Stimulated activated naive CD4-positive, alpha-beta T cell treated with Interleukin-2 at 50 U/mL for 16 hours (primary cell): ENCODE measurements at places on chromosomes 16 and 17.

DNA sequence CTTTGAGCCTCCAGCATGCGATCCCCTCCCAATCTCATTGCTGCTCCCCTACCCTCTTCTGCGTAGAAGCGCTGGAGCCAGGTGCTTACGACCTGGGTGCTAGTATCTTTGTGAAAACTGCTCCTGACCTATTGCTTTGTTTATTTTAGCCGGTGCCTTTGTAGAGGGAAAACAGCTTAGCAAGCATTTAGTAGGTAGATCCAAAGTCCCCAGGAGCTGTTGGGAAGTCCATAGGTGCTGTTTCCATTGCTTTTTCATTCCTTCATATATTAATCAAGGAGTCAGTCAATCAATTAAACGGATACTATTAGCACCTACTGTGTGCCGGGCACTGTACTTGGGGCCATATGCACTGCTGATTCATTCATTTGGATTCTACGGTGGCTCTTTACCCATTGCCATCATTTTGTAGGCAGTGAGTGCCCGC lies 497.6 kb downstream of the WWOX start:
- DNase-seq: no peak

DNA sequence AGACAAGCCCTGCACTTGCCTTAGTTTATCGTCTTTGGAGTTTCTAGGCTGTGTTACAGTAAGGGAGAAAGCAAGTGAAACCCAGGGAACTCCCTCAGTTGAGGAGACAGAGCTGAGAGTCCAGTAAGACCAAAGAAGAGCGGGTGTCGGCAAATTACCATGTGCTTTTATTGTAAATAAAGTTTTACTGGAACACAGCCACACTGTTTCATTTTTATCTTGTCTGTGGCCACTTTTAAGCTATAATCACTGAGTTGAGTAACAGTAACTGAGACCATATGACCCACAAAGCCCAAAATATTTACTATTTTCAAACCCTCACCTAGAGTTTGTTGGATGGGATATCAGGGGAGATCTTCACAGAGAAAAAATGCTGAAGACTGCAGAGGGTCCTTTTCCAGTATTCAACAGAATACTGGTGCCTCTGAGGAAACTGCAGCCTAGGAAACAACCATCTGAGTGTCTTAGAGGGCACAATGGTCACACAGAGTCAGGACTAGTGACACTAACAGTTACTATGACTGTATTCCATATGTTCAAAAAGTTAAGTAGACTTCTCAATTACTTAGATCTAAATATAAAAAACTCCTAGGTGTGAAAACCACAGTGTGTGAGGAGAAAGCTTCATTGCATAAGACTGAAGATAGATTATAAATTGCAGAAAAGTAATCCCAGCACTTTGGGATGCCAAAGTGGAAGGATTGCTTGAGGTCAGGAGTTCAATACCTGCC lies 351.1 kb upstream of the TBX2 start:
- DNase-seq: no peak

DNA sequence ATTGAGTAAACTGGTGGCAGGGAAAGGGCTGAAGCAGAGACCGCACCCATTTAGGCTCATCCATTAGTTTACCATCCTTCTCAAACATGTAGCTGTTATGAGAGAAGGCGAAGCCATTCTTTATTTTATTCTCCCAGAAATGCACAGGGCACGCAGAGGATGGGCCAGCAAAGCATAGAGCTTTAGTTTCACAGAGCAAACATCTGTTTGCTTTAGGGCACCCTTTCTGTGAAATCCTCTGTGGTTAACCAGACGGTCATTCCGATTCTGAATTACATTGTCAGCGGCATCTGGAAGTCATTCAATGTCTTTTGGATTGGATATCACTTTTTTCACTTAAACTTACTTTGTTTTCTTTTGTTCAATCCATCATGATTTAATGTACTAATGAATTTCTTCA lies 96.0 kb downstream of the TOX3 start:
- no peak for DNase-seq

GRCh38 chr17:7020894-7021664 lies 1.8 kb upstream of the BCL6B start:
- DNase-seq: no peak

- no peak for DNase-seq
These were observed 50.0 kb downstream of the NUP93 start for GRCh38 chr16:56779906-56780305.

- DNase-seq: no peak
These were observed 45.0 kb downstream of the DYNLRB2 start for GRCh38 chr16:80585764-80586163.

- DNase-seq: peak; percentile 23
These were observed 10.7 kb downstream of the TACO1 start for GRCh38 chr17:63611354-63611753.

GRCh38 chr17:46865100-46865499 lies 13.7 kb downstream of the WNT9B start:
- DNase-seq: no peak

- no peak for DNase-seq
These were observed 6.5 kb upstream of the CTCF start for GRCh38 chr16:67555795-67556212.

DNA sequence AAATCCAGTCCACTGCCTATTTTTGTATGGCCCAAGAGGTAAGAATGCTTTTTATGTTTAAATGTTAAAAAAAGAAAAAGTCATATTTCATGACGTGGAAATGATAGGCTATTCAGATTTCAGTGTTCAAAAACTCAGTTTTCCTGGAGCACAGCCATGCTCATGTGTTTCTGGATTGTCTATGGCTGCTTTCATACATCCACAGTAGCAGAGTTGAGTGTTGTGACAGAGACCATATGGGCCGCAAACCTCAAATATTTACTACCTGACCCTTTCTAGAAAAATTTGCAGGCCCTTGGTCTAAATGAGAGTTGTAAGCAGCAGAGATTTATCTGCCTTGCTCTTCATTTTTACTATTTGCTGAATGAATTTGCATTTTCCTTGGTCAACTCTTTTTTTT lies 264.1 kb downstream of the CBLN1 start:
- no peak for DNase-seq
